ENCODE measurements at places on chromosomes 2 and 18.

DNA sequence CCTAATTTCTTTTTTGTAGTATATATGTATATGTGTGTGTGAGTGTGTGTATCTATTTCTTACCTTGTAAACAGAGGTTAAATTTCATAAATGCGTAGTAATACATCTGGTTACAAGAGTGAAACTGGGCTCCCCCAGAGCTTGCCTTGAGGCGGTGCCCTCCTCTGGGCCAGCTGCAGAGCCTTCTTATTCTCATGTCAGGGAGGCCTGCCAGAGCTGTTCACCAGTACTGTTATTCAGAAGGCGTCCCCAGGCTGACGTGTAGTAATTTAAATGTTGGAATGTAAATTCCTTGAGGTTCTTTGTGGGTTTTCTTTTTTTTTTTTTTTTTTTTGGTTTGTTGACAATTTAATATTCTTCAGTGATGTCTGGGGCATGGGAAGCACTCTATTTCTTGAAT lies 11.2 kb downstream of the COPS8 start:
- H3K27ac ChIP-seq: no peak overlapping the region
- no peak overlapping the region for H3K4me3 ChIP-seq
- DNase-seq: no peak
- peaks cover 5% of the 10 kb centered on the region for H3K4me1 ChIP-seq

DNA sequence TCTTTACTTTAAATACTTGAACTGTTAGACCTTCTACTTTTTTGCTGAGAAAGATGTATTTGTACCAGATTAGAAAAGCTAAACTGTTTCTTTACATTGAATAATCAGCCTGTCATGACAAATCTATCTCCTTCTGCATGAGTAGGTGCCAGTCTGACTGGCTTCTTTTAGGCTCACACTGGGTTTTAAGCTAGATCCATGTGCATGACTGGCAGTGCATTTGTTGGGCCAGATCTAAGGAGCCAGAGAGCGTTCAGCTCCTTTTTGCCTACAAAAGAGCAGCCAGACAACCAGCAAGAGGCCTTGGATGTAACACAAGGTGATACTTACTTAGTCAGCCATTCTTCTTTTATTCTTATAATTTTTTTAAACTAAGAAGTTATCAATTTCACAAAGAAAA lies 82.0 kb upstream of the OTX1 start:
- H3K27ac ChIP-seq: no peak overlapping the region
- H3K4me1 ChIP-seq: no peaks in the 10 kb centered on the region
- peaks cover 6% of the 10 kb centered on the region for H3K36me3 ChIP-seq
- H3K4me3 ChIP-seq: no peak overlapping the region

DNA sequence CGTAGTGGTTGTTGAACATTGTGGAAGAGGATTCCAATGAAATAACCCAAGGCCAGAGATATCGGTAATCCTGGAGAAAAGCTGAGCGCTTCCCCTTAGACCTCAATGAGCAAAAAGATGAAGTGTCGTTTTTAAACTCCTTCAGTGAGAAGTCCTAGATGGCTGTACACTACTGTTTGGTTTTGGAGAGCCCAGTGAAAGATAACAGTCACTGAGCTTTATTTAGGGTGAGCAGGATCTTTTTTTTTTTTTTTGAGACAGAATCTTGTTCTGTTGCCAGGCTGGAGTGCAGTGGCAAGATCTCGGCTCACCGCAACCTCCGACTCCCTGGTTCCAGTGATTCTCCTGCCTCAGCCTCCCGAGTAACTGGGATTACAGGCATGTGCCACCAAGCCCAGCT lies 24.2 kb downstream of the LRRC30 start:
- no peaks in the 10 kb centered on the region for H3K27me3 ChIP-seq
- DNase-seq: no peak
- H3K36me3 ChIP-seq: no peaks in the 10 kb centered on the region
- H3K4me1 ChIP-seq: no peaks in the 10 kb centered on the region

- no peak overlapping the region for H3K27ac ChIP-seq
- H3K4me1 ChIP-seq: no peaks in the 10 kb centered on the region
- no peak overlapping the region for H3K4me3 ChIP-seq
- no peaks in the 10 kb centered on the region for H3K36me3 ChIP-seq
These were observed 320.2 kb downstream of the TMX3 start for GRCh38 chr18:68394705-68395104.

DNA sequence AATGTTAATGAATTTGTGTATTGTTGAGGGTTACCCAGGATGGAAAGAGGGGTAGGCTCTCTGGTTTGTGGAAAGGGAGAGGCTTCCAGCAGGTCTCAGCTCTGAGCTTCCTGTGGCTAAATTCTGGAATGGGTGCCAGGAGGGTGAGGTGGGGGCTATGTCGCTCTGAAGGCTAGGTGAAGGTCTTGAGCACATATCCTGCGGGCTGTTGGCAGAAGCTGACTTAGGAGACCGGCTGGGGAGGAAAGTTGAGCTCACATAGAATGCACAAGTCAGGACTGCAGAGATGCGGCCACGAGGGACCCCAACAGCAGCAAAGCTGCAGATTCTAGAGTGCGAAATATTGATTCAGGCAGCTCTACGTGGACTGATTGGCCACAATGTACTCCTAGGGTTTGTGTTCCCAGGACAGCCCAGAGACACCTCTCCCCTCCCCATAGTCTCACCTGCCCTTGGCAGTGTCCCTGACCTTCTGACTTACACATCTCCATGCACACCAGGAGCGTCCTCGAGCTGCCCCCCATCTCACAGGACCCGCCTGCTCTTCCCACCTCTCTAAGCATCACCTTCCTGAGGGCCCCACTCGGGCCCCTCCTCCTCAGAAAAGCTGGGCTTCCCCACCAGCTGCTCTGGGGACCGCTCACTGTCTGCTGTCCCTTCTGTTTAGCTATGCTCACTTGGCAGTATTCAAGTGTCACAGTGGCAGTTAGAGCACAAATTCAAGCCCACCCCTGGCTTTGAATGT lies 72.6 kb downstream of the ALK start:
- no peak overlapping the region for H3K27ac ChIP-seq
- H3K36me3 ChIP-seq: no peaks in the 10 kb centered on the region
- peaks cover 12% of the 10 kb centered on the region for H3K27me3 ChIP-seq
- DNase-seq: no peak
- H3K4me1 ChIP-seq: no peaks in the 10 kb centered on the region
- no peak overlapping the region for H3K4me3 ChIP-seq

- H3K27ac ChIP-seq: no peak within 1 kb of the TSS
- H3K4me1 ChIP-seq: peaks cover 10% of the 10 kb centered on the region
- peak; percentile 25 for DNase-seq
- peak within 1 kb of the TSS; percentile 42 for H3K4me3 ChIP-seq
- H3K36me3 ChIP-seq: no peaks in the 10 kb centered on the region
- H3K27me3 ChIP-seq: peaks cover 80% of the 10 kb centered on the region
These were observed at the start of gene ACOXL for GRCh38 chr2:110732422-110733413. ACOXL (plus strand) TSS chr2:110732573; CDS start chr2:110768390, 35,817 bp downstream.

GRCh38 chr18:41569867-41570266 lies 385.2 kb upstream of the PIK3C3 start:
- H3K4me3 ChIP-seq: no peak overlapping the region
- DNase-seq: no peak

DNA sequence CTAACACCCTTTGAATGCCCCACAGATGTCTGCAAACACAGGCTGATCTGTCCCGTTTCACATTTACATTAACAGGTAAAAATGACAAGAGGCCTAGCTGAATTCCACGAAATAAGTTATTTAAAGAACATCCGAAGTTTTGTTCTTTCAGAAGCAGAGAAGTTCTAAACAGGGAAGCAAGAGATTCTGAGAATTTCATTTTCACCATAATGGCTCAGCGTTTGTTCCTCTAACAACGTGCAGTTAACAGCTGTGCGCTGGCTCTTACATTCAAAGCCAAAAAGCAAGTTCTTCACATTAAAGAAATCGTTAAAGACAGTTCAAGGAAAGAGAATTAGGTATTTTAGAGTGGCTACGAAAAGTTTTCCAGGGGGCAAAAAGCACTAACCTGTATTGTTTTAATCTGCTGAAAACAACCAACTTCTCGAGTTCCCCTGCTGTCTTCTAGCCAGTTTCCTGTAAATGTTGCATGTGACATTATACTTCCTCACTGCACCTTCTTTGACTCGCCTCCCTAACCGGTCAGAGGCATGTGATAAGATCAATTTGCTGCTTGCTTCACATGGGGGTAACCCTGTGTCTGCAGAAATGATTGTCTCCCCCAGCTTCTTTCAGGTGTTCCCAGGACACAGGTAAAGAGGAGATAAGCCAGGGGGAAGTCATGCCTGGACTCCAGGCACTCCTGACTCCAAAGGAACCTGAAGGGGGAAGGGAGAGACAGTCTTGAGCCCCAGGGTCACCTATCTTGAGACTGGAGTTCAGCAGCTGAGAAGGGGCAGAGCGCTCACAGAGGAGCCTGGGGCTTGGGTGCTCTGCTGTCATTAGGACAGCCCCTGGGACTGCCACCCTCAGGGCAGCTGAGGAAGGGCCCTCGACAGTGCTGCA lies 36.8 kb upstream of the WIPF1 start:
- peak overlapping the region; percentile 83 for H3K4me3 ChIP-seq
- H3K4me1 ChIP-seq: peaks cover 63% of the 10 kb centered on the region
- DNase-seq: peak; percentile 64
- H3K27me3 ChIP-seq: no peaks in the 10 kb centered on the region
- peaks cover 46% of the 10 kb centered on the region for H3K36me3 ChIP-seq

GRCh38 chr2:99679518-99679917 lies 189.7 kb upstream of the REV1 start:
- H3K4me1 ChIP-seq: no peaks in the 10 kb centered on the region
- no peak for DNase-seq
- H3K27ac ChIP-seq: no peak overlapping the region
- H3K27me3 ChIP-seq: no peaks in the 10 kb centered on the region
- no peak overlapping the region for H3K4me3 ChIP-seq

- H3K27me3 ChIP-seq: no peaks in the 10 kb centered on the region
- DNase-seq: no peak
- H3K4me1 ChIP-seq: peaks cover 3% of the 10 kb centered on the region
- H3K4me3 ChIP-seq: no peak overlapping the region
- H3K36me3 ChIP-seq: no peaks in the 10 kb centered on the region
- no peak overlapping the region for H3K27ac ChIP-seq
These were observed 54.6 kb upstream of the COBLL1 start for GRCh38 chr2:164896226-164896625.

GRCh38 chr2:71559080-71559827 lies 105.9 kb downstream of the DYSF start:
- H3K27ac ChIP-seq: no peak overlapping the region
- H3K36me3 ChIP-seq: no peaks in the 10 kb centered on the region
- no peaks in the 10 kb centered on the region for H3K4me1 ChIP-seq
- no peak overlapping the region for H3K4me3 ChIP-seq
- no peaks in the 10 kb centered on the region for H3K27me3 ChIP-seq

DNA sequence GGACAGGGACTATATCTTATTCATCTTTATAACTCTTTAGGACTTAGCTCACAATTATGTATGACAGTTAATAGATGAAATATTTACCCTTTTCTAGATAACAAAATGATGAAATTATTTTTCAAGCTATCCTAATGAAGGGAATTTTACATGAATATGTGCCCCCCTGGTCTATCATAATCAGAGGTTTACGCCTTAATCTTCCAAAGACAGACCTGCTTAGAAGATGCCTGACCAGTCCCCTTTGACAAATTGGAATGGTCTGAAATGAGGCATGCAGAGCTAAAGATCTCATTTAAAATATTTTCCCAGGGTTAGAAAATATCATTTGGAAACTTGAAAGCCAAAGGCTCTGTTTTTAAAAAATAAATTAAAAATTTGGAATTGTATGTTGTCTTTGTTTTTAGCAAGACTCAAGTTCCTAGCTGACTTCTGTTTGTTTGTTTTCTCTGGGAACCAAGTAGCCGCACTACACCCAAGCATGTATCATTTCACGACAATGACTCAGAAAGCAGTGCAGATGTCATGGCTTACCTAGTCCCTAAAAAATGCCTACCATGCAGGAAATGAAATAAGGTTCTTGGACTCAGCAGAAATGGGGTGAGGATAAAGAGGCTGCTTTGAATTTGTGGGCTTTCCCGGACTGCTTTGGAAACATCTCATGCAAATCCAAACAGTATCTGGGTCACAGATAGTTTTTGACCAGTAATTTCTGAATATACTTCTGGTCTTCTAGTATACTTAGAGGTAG lies 162.1 kb downstream of the ZEB2 start:
- H3K27ac ChIP-seq: peak overlapping the region; percentile 65
- H3K4me1 ChIP-seq: peaks cover 20% of the 10 kb centered on the region
- H3K36me3 ChIP-seq: no peaks in the 10 kb centered on the region
- DNase-seq: peak; percentile 13

DNA sequence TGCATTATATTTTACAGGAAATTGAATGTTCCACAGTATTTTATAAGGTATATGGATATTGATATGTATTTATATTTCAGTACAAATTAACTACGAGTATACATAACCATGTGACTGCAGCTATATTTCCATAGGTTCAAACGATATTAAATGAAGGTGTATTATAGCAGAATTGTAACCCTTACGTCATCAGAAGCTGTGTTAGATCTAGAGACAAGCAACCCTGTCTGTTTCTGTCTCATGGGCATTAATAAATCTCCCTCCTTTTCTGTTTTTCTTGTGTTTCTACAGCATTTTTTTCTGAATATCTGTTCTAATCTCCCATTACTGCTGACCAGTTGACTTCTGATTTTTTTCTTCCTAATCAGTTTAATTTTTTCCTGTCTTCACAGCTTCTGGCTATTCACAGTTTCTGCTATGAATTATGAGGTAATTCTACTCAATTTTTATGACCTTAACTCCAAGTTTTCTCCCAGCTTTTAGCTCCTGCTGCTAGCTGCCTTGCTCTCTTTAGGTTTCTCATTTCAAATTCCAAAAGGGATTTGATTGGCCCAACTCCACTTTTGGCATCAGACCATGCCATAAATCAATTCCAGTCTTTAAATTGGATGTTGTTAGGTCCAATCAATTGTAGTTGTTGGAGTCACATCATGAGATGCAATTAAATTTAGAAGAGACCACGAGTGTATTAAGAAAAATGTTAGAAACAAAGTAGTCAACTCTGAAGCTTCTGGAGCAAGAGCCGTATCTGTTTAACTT lies 277.5 kb upstream of the ZSWIM2 start:
- no peaks in the 10 kb centered on the region for H3K36me3 ChIP-seq
- DNase-seq: no peak
- no peaks in the 10 kb centered on the region for H3K4me1 ChIP-seq
- no peaks in the 10 kb centered on the region for H3K27me3 ChIP-seq
- H3K4me3 ChIP-seq: no peak overlapping the region

- no peak for DNase-seq
- H3K36me3 ChIP-seq: peaks cover 37% of the 10 kb centered on the region
- H3K27me3 ChIP-seq: no peaks in the 10 kb centered on the region
- no peak overlapping the region for H3K4me3 ChIP-seq
- peak overlapping the region; percentile 92 for H3K27ac ChIP-seq
- peaks cover 20% of the 10 kb centered on the region for H3K4me1 ChIP-seq
These were observed 56.9 kb downstream of the SRBD1 start for GRCh38 chr2:45554073-45554741.

DNA sequence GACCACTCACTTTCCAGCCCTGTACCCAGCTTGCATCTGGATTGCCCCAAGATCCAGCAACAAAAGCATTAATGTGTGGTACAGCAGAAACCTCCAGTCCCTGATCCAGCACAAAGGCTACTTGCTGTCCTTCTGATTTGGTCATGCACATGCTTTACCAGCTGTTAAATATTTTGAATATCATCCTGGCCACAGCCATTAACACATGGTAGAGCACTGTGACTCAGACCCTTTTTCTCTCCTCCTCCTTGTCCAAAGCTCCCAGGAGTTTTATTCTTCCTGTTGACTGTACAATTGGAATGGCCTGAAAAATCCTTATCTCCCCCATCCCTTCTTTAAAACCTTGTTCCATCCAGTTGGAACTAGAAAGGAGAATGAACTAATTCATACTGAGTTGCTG lies 419.7 kb upstream of the TNP1 start:
- H3K36me3 ChIP-seq: no peaks in the 10 kb centered on the region
- no peak overlapping the region for H3K27ac ChIP-seq
- no peaks in the 10 kb centered on the region for H3K4me1 ChIP-seq
- H3K4me3 ChIP-seq: no peak overlapping the region
- no peak for DNase-seq
- no peaks in the 10 kb centered on the region for H3K27me3 ChIP-seq
